ENCODE measurements at places on chromosomes 1 and 21.

GRCh38 chr1:61084491-61085031 lies 2.2 kb downstream of the NFIA start:
- DNase-seq, result no peak

GRCh38 chr1:33342041-33342723 lies 21.3 kb upstream of the A3GALT2 start:
- DNase-seq, result peak; percentile 65

DNA sequence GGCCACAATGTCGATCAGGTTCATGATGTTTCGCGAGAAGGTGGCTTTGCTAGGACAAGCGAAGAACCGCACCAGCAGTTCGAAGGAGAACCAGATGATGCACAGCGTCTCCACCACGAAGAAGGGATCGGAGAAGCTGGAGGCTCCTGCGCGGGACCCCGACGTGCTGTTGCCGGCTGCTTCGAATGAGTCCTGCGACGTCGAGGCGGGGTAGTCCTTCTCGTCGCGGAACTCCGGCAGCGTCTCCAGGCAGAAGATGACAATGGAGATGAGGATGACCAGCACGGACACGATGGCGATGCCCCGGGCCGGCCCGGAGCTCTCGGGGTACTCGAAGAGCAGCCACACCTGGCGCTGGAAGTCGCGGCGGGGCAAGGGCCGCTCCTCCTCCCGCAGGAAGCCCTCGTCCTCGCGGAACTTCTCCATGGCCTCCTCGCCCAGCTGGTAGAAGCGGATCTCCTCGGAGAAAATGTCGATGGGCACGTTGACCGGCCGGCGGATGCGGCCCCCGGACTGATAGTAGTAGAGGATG lies 869 bp downstream of the KCNA3 start:
- no peak for DNase-seq

GRCh38 chr1:98164509-98164908 lies 243.7 kb upstream of the DPYD start:
- DNase-seq, result no peak

DNA sequence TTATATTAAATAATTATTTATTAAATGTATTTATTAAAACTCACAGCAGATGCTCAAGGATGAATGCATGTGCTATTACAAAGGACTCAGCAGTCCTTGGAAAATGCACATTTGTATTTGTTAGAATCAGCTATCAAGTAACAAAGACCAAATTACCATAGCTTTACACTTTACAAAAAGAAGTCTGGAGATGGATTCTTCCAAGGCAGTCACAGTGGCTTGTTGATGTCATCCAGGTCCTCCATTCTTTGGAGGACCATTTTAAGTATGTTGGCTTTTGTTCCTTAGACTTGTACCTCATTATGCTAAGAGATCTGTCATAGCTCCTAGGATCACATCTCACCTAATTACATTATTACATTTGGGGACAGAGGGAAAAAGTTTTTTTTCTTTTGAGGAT lies 63.4 kb downstream of the NTMT2 start:
- DNase-seq, result no peak

DNA sequence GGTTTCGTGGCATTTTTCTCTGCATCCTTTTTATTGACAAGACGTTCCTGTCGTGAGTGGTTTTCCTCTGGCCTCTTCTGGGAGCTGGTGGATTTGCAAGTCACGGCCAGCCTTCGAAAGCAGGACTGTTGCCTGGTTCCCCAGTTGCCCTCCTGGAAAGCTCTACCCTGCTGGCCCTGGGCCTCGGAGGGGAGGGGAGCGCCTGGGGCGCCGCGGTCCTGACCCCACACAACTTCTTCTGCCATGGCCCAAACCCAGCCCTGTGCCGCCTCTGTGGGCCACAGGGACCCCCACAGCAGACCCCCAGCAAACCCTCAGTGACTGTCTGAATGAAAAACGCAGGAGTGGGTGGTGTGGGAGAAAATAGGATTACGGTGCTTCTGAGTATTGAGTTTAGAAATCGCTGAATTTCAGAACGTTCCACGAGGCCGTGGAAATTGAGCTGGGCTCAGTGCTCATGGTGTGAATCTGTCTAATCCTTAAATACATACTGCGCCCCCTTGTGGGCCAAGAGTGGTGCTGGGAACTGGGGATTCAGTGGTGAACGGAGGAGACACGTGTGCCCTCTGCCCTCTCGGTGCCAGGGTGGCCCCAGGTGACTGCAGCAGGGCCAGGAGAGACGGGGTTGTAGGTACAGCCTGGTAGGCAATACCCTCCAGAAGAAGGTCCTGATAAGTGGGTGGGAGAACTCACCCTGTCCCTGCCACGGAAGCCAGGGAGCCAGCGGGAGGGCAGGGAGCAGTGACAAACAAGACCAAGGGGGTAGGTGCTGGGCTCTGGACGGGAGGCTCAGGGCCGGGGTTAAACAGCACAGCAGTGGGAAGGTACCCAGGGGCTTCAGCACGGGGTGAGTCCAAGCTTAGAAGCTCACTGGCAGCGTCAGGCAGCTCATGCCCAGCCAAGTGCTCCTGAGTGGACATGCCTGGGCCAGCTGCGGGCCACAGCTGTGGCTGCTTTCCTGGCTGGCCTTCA lies 101.2 kb upstream of the COL6A1 start:
- peak; percentile 96 for DNase-seq

All from GM23338 (cell line).